ENCODE measurements at places on chromosomes 16 and 17. TPM values are rescaled to one million over a fixed set of nuclear protein-coding genes. Genes with fewer than 3 reads are reported as not detected.

- no peak for DNase-seq
Measured at GRCh38 chr16:50479771-50480170, 68.4 kb upstream of the NKD1 start.

GRCh38 chr16:70454222-70455034 is at the start of gene FCSK:
Gene FCSK (plus strand): TSS chr16:70454595. CDS start chr16:70463191, 8,596 bp downstream.
- DNase-seq: peak; percentile 83

DNA sequence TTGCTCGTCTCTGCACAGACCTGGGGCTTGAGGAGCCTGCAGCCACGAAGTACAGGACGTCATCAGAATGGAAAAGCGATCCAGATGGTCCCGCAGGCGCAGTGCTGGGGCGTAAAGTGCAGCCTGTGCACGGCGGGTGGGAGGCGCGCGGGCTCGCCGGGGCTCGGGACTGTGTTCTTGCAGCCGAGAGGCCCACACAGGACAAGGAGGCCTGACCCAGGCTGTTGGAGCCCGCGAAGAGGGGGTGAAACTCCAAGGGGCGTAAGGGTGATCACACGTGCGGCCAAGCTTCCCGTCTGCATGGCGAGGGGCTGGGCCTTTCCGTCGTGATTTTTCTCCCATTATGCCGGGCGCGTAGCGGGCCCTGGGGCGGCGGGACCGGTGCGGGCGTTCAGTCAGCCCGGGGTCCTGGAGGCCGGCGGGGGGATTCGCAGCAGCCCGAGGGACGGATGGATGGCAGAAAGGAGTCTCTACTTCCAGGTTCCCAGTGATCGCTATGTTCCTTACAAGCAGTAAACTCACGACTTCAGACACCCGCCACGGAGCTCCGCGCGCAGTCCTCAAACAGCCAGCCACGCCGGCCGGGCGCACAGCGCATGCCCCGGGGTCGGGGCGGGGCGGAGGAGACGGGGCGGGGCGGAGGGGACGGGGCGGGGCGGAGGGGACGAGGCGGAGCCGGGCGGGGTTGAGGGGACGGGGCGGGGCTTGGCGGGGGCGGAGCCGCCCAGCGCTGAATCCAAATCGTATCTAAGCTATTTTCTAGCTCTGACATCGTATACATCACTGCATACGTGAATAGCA is 141.0 kb upstream of the KCNJ18 start:
- peak; percentile 85 for DNase-seq

GRCh38 chr16:67966549-67967182 is 1.8 kb downstream of the SLC12A4 start:
- DNase-seq: no peak

- no peak for DNase-seq
Measured at GRCh38 chr17:19295473-19296135, 58.4 kb downstream of the EPN2 start.

DNA sequence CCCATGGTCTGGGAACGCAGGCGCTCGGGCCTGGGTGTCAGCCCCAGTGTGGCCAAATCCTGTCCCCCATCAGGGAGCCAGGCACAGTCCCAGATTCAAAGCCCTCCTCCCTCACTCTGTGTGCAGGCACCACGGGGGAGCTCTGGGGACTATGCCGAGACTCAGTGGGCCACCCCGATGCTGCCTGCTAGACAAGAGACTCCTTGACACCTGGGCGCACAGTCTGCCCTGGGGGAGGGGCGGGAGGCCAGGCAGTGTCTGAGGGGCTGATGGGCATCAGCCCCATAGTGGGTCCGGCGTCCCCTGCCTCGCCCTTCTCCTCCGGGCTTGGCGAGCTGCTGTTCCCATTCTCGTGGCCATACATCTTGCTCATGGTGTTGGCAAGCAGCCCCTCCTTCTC is 8.5 kb upstream of the CD79B start:
- no peak for DNase-seq

DNA sequence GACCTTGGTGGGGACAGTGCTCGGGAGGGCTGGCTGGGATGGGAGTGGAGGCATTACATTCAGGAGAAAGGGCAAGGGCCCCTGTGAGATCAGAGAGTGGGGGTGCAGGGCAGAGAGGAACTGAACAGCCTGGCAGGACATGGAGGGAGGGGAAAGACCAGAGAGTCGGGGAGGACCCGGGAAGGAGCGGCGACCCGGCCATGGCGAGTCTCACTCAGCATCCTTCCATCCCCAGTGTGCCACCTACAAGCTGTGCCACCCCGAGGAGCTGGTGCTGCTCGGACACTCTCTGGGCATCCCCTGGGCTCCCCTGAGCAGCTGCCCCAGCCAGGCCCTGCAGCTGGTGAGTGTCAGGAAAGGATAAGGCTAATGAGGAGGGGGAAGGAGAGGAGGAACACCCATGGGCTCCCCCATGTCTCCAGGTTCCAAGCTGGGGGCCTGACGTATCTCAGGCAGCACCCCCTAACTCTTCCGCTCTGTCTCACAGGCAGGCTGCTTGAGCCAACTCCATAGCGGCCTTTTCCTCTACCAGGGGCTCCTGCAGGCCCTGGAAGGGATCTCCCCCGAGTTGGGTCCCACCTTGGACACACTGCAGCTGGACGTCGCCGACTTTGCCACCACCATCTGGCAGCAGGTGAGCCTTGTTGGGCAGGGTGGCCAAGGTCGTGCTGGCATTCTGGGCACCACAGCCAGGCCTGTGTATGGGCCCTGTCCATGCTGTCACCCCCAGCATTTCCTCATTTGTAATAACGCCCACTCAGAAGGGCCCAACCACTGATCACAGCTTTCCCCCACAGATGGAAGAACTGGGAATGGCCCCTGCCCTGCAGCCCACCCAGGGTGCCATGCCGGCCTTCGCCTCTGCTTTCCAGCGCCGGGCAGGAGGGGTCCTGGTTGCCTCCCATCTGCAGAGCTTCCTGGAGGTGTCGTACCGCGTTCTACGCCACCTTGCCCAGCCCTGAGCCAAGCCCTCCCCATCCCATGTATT is 1.1 kb downstream of the CSF3 start:
- no peak for DNase-seq

DNA sequence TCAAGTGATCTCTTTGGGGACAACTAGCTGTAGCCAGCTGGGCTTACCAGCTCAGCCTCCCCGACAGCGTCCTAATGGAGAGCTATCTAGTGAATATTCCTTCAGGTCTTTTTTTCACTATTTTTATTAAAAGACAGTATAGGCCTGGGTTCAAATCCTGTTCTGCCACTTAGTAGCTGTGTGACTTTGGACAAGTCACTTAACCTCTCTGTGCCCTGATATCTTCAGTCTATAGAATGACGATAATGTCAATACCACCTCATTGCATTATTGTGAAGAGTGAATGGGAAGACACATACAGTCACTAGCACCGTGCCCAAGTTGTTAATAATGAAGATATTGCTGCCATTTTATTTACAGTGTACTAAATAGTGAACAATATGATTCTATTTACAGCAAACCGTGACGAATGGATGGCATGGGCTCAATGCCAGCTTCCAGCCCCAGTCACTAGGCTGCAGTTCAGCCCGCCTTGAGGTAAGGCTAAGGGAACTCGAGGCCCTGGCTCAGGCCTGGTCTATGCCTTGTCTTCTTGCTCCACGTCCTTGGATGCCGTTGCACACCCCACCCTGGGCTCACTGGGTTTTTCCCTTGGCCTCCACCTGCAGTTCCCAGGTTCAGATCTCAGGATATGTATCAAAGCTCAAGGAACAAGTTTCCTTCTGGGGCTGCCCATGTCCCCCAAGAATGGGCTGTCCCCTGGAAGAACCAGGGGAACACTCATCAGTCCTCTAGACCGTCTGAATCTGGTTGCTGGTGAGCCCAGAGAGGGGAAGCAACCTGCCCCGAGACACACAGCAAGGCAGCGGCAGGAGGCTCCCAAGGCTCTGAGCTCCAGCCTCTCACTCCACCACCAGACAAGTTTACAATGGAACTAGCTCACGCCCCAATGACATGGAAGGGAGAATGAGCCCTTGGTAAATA is 95.4 kb upstream of the TNRC6C start:
- DNase-seq: no peak

GRCh38 chr17:28327031-28327607 is 8.1 kb downstream of the TMEM97 start:
- DNase-seq: no peak

GRCh38 chr17:28702026-28702751 is 9.5 kb downstream of the PROCA1 start:
- DNase-seq: no peak

DNA sequence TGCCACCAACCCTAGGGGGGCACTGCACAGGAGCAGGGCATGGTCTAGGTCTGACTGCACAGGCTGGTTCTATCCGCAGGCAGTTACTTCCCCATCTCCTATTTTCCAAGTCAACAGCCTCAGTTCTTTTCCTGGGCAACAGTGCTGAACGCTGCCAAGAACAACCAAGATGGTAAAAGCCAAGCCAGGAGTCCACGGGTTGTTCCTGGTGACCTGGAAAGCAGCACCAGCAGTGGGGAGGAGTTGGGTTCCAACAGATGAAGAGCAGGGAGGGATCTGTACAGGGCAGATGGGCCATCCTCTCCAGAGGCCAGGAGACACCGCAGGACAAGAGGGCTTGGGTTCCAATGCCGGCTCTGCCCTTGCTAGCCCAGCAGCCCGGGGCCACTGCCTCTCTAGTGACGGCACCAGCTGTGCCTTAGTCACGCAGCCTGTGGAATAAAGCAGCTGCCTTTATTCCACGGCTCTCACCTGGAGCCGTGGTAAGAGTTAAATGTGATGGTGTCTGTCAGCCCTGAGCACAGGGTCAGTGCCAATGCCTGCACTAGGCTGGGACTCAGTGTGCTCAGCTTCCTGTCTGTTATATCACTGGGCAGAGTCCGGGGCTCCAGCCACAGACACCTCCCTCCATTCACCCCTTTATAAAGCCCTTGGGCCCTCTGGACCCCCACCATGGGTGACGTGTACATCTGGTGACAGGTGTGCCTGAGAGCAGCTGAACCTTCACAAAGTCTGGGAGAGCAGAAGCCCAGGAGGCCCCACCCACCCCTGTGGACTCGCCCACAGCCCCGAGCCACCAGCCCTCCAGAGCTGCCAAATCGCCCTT is 44.9 kb downstream of the MARF1 start:
- no peak for DNase-seq

DNA sequence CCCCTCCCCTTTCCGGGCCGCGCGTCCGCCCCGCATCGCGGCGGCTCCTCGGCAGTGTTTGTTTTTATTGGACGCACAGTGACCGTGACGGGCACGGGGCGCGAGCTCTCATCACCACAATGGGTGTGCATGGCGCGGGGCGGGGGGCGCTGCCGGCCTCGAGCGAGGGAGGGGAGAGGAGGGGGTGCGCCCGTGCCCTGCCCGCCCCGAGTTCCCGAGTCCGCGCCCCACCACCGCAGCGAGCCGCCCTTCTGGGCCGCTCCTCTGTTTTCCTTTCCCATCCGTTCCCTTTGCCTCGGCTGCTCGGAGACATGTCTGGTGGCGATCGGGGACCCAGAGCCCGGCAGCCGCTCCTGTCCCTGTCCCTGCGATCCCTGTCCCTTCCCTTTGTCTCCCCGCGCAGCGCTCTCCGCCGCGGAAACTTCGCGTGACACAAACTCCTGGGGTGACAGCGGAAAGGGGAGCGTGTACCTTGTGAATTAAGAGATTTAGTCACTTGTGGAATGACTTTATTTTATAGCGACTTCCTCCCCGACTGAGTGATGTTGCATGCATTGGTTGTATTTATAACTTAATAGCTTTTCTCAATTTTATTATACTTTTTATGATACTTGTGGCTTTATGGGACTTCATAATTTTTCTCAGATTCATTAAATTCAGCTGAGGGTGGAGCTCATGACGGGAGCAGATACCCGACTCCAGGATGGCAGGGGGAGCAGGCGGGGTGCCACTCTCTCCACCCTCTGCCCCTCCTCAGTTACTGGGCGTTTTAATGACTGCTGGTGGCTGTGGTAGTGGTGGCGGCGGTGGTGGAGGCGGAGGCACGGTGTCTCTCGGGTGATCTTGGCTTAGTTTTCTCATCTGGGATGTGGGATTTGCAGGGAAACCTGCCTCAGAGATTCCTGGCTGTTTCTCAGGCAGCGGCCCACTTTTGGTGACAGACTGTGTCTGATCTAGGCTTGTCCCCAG is 40.8 kb downstream of the MRM1 start:
- DNase-seq: peak; percentile 39

- DNase-seq: no peak
Measured at GRCh38 chr16:79876332-79876730, 275.8 kb upstream of the MAF start.

- peak; percentile 71 for DNase-seq
Measured at GRCh38 chr16:30948667-30949649, at the start of gene ORAI3. Gene ORAI3 (plus strand): TSS chr16:30949068. CDS start chr16:30949290, 222 bp downstream.

GRCh38 chr16:2953706-2954627 is 10.1 kb upstream of the KREMEN2 start:
- DNase-seq: no peak

- peak; percentile 66 for DNase-seq
Measured at GRCh38 chr17:61411261-61412142, 11.9 kb downstream of the TBX2 start.

DNA sequence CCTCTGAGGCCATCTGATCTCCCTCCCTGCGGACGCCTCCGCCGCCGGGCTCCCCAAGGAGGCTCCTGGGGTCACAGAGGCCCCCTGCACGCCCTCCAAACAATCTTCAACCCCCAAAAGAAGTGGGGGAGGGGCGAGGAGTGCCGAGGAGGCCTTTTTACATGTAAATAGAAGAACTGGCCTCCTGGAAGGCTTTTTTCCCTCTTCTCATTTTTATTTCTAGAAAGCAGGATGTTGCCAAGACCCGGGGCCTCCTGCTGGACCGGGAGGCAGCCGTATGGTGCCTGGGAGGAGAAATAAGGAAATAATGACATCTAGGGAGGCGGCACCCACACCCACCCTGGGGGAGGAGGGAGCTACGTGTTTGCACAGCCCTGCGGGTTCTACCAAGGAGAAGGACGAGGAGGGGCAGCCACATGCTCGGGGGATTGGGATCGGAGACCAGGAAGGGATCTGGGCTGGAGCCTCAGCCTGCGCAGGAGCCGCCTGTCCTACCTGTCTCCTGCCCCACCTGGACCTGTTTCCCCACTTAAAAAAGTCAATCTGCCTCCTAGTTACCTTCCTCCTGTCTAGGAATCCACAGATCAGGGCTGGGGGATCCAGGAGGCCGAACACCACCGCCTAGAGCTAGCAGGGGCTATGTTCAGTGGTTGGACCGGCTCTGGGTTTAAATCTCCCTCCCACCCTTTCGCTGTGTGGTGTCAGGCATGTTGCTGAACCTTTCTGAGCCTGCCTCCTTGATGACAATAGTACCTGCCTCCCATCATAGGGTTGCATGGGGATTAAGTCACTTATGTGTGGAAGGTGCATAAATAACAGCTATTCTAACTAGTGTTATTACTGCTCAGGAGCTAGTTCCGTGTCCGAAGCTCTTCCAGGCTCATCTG is 175.7 kb upstream of the GSE1 start:
- no peak for DNase-seq

GRCh38 chr17:82979718-82980117 is 99.7 kb upstream of the METRNL start:
- no peak for DNase-seq

- DNase-seq: no peak
Measured at GRCh38 chr17:14058051-14058450, 11.3 kb upstream of the COX10 start.

The NPIPB6 gene
- total RNA-seq: 4.5 TPM

The ERN2 gene
- total RNA-seq: not detected

The TP53 gene
- 128 TPM for total RNA-seq

The TAT gene
- total RNA-seq: not detected

The MSLN gene
- total RNA-seq: not detected

The ADCY7 gene
- total RNA-seq: 172 TPM
